ENCODE measurements at places on chromosomes 12 and 14.
A peak's percentile ranks its signal among the peaks of the same experiment; 100 is the strongest.

DNA sequence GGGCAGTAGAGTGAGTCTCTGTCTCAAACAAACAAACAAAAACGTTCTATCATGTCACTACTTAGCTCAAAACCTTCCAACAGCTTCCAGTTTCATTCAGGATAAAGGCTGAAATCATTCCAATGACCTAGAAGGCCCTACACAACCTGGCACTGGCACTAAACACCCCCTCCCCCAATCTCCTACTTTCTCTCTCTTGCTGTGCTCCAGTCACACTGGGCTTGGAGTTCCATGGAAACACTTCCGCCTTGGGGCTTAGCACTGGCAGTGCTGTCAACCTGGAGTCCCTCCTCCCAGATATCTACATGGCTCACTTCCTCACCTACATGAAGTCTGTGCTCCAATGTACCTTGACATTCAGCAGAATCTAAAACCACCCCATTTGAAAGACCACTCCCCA is 65.0 kb upstream of the SINHCAF start:
- no peak for DNase-seq

DNA sequence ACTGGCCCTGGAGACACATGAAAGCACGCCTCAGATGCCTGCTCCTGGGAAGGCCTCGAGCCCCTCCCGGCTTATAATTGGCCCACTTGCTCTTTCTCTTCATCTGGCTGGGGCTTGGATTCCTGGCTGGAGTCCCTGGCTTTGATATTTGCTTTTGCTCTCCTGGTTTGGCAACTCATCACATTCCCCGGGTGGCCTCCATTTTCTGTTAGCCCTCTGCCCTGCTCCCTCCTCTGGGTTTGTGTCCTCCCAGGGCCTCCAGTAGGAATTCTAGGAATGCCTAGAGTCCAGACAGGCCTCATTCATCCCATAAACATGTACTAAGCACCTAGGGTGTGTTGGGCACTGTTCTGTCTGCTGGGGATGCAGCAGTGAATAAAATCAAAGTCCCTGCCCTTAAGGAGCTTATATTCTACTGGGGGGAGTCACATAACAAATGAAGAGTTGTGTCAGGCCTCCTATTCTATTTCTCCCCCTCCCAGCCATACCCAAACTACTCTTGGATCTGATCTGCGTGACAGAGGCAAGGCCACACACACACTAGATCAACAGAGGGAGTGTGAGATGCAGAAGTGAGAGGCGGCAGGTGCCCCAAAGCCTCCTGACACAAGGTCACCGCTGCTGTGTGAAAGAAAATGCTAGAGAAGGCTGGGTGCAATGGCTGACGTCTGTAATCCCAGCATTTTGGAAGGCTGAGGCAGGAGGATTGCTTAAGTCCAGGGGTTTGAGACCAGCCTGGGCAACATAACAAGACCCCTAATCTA is 21.3 kb upstream of the TSPAN9 start:
- no peak for DNase-seq

- DNase-seq = no peak
These were observed 47.9 kb downstream of the NEUROD4 start for GRCh38 chr12:55067701-55068100.

GRCh38 chr14:98932431-98933325 is 339.3 kb downstream of the BCL11B start:
- DNase-seq = no peak

DNA sequence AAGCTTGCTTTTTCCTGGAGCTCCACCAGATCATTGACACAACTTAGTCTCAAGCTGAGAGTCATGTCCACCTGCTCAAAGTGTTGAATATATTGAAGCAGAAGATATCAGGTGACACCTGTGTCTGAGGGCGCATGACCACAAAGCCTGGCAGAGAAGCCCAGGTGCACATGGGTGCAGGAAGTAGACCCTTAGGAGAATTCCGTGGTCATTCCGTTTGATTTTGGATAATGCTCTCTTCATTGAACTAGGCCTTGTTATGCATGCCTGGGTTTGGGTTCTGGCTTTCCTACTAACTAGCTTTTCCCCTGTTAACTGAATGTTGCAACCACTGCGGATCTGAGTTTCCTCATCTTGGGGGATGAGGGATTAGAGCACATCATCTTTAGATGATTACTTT is 7.1 kb downstream of the ARHGDIB start:
- no peak for DNase-seq

DNA sequence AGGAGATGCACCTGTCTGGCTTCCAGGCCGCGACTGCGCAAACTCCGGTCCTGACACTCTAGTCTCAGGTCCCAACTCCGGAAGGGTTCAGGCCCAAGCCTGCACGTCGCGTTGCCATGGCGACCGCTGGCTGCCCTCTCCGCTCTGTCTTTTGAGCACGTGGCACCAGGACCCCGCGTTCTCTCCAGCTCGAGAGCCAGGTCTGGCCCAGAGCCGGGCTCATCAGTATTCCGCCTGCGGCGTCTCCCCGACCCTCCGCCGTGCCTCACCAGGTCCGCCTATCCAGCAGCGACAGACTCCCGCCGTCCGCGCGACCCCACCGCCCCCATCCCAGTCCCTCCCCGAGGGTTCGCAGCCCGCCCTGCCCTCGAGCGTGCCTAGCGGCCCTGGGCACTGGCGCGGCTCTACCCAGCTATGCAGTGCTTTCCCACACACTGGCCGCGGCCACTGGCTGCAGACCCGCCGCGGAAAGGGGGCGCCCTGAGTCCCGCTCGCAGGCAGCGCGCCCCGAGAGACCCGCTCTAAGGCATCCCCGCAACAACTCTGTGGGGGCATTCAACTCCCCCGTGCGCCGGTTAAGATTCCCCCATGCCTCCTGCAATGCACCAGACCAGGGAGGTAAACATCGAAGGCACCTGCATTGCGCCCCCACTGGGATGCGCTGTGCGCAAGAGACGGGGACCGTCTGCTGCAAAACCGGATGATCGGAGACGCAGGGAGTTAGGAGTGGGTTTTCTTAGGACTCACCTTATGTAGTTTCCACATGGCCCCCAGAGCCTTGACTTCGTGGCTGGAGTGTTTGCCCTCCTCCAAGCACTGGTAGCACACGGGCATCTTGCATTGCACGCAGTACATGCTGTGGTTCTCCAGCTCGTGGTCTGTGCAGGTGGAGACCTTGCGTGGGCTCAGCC is 1.3 kb downstream of the TRIM9 start:
- no peak for DNase-seq

GRCh38 chr14:65453807-65454480 is 41.4 kb downstream of the FUT8 start:
- DNase-seq = no peak

GRCh38 chr12:115638733-115639647 is 638.5 kb downstream of the MED13L start:
- DNase-seq = no peak

DNA sequence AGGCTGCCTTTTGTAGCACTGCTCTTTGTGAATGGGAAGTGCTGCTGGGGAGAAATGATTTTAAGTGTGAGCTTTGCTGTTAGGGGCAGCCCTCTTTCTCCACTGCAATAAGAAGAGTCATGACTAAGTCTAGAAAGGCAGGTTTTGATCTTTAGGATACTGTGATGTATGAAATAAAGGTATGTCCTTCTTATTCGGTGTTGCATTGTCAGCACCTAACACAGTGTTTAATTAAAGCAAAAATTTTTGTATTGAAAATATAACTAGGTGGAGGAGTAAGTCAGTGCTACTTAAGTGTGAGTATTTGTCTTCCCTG is 81.5 kb downstream of the ETV6 start:
- DNase-seq = no peak

- DNase-seq = no peak
These were observed 6.2 kb downstream of the LPCAT3 start for GRCh38 chr12:7012024-7012607.

DNA sequence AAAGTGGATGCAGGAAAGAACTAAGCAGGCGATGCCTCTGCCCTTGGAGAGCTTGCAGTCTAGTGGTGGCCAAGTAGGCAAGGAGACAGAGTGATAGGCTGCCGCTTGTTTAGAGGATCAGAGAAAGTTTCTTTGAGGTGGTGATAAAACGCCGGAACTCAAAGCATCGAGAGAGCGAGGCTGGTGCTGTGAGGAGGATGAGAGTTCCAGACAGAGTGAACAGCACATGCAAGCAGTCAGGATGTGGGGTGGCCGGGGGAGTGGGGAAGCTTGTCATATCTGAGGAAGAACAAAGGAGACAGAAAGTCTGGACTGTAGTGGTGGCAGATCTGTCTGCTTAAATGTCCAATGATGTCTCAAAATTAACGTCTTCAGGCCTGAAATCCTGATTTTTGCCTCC is 319.7 kb downstream of the SNAPC1 start:
- no peak for DNase-seq

DNA sequence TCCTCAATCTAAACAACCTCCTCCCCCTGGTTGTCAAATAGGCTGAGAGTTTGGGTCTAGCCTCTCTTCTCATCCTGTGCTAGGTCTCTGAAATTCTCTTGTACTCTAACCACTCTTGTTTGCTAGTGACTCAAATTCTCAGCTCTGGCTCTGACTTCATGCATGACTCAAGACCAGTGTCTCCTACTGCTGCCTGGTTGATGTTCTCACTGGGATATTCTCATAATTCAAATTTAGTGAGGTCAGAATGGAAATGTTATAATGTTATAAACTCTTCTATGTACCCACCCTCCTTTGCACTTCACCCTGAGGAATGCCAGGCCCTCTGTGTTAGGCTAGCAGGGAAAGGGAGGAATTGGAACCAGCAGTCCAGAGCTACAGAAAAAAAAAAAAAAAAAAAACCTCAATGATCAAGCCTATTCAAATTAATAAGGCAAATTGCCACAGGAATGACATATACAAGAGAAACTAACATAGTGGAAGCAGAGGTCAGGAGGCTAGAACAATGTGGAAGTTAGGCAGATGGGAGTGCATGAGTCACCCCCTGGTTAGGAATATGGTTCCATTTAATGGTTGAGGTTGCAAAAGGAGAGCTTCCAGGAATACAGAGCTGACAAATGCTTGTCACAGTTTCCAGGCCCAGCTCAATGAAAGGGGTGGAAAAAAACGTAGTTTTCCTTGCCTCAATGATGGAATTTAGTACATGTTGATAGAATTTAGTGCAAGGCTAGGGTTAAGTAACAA is 459.5 kb downstream of the RMST start:
- DNase-seq = no peak

DNA sequence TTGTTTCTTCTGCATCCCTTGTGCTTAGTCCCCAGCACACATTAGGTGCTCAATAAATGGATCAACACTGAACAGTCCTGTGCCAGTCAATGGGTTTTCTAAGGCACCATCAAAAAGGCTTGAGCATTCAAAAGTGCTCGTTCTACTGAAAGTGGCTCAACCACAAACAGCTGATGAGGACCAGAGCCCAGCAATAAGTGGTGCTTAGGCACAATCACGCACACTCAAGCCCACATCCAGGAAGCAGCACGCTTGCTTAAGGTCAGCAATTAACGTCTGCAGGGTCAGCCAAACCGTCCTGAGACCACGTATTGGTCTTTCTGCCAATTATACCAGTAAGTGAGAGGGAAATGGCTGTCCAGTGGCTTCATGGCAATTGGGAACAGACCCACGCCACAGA is 56.5 kb downstream of the PRIMA1 start:
- no peak for DNase-seq

GRCh38 chr12:30816742-30817465 is 62.2 kb upstream of the CAPRIN2 start:
- DNase-seq = no peak

- DNase-seq = no peak
These were observed 3.1 kb upstream of the ARHGEF25 start for GRCh38 chr12:57607958-57608663.

DNA sequence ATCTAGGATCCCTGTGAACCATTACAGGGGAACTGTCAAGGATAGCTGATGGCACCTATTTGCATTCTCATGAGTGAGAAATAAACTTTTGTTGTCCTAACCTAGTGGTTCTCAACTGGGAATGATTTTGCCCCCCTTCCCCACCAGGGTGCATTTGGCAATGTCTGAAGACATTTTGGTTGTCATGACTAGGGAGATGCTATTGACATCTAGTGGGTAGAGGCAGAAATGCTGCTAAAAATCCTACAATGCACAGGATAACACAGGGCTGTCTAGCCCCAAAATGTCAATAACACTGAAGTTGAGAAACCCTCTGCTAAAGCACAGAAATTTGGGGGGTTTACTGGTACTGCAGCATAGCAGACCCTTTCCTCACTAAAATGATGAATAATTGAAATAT is 140.9 kb upstream of the SRRM4 start:
- no peak for DNase-seq

DNA sequence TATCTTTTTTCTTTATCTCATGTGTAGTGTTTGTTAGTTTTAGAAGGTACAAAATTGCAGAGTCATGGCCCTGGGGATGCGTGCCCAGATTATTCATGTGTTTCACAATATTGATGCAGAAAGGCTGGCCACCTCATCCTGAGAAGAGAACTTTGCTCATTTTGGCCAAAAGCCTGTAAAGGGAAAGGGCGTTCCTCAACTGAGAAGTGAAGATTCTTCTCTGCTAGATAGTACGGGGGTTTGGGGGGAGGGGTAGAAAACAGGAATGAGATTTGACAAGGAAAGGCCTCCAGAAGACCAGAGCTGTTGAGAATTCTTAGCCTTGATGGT is 1.7 kb downstream of the MGST1 start:
- DNase-seq = no peak

GRCh38 chr12:104590022-104590421 is 133.3 kb downstream of the CHST11 start:
- no peak for DNase-seq

GRCh38 chr14:75946785-75947184 is 35.0 kb downstream of the TGFB3 start:
- no peak for DNase-seq

DNA sequence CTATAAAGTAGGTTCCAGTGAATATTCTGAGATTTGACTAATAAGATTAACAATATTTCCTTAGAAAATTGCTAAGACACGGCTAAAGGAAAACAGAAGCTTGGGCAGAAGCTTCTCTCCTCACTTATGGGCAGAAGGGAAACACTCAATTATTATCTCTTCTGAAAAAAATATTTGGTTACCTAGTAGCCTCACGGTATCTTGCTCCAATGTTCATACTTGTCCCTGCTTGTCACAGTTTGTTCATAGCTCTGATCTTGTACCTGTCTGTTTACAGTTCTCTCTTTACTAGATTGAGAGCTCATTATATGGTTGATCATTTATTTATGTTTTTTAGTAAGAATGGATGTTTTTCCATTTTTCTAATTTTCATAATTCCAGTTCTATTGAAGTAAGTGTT is 458.0 kb upstream of the ATP2B1 start:
- DNase-seq = no peak

GRCh38 chr14:50954811-50955372 is 10.6 kb upstream of the PYGL start:
- peak; percentile 48 for DNase-seq

DNA sequence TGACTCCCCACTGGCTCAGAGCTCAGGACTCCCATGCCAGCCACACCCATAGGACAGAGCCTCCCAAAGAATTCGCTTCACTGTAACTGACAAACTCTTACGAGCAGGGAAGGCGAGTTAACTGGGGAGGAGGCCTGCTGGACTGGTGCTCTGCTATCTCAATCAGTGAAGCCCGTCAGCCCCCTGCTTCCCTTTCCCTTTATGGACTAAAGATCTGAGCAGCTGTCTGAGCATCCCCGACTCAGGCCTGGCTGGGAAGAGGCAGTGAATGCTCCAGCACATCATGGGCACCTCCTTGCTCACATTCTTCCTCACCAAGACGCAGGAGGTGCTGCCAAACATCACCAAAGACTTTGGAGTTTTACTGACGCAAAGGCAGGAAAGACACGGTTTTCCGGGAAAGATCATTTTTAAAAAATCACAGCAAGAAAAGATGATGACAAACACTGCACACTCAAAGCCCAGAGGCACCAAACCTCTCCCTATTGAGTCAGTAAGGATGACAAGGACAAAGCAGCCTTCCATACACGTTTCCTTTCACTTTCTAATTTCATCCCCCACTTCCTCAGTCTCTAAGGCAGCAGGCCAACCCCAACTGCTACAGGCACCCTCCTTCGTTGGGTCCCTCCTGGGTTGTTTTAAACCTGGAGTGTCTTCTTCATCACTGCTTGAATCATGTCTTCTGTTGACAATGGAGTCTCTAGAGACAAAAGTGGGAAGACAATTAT is 45.0 kb upstream of the P2RX7 start:
- no peak for DNase-seq

Data from COLO829 (cell line).